ENCODE measurements at places on chromosomes 7 and 10.

- DNase-seq, result no peak
These were observed 31.4 kb downstream of the ZNF438 start for GRCh38 chr10:31000071-31000782.

- no peak for DNase-seq
These were observed 211.9 kb upstream of the GRM3 start for GRCh38 chr7:86431761-86432160.

- DNase-seq, result no peak
These were observed 163.7 kb downstream of the SEMA3D start for GRCh38 chr7:85023066-85023712.

DNA sequence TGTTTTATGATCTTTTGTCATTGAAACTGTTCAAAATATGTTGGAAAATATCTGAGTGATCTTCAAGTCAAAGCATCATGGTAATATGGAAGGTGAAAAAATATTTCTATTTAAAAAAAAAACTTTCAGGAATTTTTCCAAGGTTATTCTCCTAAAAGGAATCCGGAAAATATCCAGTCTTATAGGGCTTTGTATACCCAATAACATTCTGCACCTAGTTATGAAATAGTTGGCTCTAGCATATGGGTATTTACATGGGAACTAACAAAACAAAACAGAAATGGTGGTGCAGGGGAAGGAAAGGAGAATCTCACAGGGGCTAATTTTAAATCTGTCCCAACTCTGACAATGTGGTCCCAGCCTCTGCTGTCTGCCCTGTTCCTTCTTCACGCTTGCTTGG is 167.1 kb upstream of the RHEB start:
- DNase-seq, result no peak

GRCh38 chr10:5297466-5297865 is 67.3 kb upstream of the UCN3 start:
- DNase-seq, result no peak

DNA sequence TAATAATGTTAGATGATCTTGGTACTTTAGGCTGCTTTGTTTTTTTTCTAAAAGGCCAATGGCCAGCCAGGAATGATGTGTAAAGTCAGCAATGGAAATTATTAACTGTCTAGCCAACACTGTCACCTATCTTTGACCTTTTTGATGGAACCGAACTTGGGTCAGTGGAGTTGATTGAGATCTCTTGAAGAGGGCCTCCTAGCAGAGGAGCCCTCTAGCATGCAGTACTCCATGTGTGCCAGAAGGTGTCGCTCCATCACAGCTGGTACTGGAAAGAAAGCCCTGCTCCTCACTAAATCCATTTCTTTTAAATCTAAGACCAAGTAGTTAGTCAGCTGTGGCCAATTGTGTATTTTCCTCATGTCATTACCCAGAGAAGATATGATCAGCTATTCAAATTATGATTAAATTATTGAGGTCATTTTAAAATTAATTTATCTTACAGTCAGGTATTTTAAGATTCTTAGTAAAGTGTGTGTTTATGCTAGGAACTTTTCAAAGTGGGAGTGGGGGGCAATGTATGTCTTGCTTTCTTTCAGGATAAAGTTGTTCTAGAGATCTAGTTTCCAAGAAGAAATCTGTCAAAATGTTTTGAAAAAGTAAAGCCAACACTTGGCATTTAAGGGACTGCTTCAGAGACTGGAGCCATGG is 33.1 kb upstream of the CROT start:
- DNase-seq, result peak; percentile 35

GRCh38 chr10:45566415-45566814 is 106.2 kb downstream of the ZFAND4 start:
- no peak for DNase-seq

DNA sequence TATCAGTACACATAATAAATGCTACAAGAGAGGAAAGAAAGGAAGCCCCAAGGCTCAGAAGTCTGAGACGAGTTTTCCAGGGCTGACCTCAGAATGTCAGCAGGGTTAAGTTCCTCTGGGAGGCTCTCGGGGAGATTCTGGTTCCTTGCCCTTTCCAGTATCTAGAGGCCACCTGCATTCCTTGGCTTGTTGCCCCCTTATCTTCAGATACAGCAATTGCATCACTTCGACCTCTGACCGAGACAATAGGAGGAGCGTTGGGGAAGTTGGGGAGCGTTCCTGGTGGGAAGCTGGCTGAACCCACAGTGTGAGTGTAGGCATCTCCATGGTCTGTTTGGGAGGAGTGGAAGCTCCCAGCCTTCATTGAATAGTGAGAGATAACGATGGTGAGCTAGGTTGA is 72.0 kb upstream of the MTPN start:
- DNase-seq, result no peak

- no peak for DNase-seq
These were observed 8.9 kb upstream of the C7orf33 start for GRCh38 chr7:148581624-148582023.

- no peak for DNase-seq
These were observed 28.7 kb downstream of the PRSS2 start for GRCh38 chr7:142799437-142799835.

- no peak for DNase-seq
These were observed 18.9 kb downstream of the UPP1 start for GRCh38 chr7:48107926-48108472.

DNA sequence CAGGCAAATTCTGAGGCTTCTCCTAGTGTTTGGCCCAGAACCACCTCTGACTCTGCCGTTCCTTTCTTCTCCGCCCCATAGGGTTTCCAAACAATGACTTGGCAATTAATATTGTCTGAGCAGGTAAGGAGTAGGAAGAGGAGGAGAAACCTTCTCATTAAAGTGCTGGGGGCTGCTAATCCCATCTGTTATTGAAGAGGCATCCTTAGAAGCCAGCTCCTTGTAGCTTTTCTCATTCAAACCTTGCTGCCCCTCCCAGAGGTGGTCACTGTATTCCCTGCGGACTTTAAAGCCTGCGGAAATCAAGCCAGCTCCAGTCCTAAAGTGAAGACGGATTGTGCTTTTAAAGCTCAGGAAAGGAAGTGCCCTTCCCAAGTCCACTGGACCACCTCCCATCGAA is 1.4 kb upstream of the NKX1-2 start:
- no peak for DNase-seq

- no peak for DNase-seq
These were observed 8.2 kb downstream of the PPP1R3C start for GRCh38 chr10:91624633-91625032.

DNA sequence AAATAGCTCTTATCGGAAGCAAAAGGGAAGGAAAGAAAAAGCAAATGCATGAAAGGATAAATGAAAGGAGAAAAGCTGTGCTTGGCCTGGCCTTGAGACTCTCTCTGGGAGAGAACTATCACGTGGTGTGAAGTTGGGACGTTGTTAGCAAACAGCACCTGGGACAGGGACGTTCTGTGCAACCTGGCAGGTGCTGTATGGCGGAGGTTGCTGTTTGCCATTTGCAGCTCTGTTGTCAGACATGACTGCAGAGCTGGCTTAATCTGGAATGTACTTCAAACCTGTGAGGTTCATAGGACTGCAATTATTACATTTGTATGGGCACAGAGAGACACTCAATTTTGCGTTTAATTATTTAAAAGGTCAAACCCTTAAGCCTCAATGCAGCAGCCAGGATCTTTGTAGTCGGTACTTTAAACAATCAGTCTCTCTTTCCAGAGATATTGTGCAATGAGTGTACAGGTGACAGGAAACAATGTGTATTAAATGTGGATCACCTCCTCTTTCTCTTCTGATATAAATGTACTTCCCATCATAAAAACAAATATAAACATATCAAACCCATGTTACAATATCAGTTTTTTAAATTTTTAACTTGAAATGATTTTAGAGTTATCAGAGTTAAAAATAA is 800.5 kb upstream of the KCND2 start:
- no peak for DNase-seq

DNA sequence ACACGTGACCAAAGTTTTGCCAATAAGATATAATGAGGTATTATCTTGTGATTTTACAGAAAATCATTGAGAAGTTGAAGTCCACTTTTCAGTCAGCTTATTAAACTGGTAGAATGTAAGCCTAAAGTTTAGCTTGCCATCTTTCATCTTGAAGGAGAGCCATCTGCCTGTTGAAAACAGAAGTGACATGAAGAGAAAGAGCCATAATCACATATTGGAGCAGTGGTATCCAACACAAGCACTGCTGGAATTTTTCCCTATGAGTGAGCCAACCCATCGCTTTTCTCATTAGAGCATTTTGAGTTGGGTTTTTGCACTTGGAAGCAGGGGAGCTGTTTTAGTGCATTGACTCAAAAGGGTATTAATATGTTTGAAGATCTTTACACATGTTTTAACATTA is 117.6 kb upstream of the FERD3L start:
- no peak for DNase-seq

GRCh38 chr10:4652111-4653010 is 173.6 kb upstream of the AKR1E2 start:
- no peak for DNase-seq

DNA sequence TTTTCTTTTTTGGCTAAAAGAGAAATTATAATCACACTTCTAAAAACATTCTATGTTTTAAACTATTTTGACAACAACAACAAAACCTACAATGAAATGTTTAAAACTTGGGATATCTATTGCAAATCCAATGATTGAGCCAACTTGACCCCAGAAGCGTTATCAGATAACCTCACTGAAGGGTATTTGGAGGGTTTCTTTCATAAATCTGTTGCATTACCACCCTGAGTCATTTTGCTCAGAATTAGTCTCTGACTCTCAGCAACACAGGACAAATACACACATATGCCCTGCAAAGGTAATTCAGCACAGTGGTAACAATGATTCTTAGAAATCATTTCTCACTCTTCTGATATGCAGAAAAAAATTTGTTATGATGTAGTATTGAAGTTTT is 2.3 kb upstream of the COL1A2 start:
- no peak for DNase-seq

DNA sequence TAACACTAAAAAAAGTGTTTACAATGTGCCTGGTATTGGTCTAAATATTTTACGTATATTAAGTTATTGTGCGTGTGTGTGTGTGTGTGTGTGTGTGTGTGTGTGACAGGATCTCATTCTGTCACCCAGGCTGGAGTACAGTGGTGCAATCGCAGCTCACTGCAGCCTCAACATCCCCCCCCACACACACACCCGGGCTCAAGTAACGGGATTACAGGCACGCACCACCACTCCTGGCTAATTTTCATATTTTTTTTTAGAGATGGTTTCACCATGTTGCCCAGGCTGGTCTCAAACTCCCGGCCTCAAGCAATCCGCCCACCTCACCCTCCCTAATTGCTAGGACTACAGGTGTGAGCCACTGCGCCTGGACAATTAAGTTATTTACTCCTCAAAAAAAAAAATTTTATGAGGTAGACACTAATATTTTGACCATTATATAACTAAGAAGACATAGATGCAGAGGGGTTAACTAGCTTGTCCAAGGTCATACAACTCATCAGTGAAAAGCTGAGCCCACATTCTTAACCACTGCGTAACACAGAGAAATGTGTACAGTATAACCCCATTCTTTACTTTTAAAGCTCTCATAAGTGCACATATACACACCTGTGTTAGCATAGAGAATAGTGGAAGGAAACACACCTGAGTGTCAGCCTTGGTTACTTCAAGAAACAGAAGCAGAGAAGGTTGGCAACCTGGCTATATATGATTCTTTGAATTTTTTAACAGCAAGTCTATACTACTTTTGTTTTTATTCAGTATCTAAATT is 35.0 kb downstream of the DNAJC12 start:
- no peak for DNase-seq

DNA sequence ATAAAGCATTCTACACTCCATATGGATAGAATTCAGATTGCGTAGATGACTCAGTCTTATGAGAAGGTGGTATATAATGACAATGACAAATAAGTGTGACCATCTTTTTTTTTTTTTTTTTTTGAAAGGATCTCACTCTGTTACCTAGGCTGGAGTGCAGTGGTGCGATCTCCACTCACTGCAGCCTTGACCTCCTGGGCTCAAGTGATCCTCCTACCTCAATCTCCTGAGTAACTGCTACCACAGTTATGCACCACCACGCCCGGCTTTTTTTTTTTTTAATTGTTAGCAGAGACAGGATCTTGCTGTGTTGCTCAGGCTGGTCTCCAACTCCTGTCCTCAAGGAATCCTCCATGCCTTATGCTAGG is 43.2 kb upstream of the NRP1 start:
- DNase-seq, result no peak

- DNase-seq, result no peak
These were observed 362.8 kb downstream of the INHBA start for GRCh38 chr7:41339913-41340676.

GRCh38 chr10:6877336-6877721 is 297.3 kb upstream of the PRKCQ start:
- DNase-seq, result no peak

DNA sequence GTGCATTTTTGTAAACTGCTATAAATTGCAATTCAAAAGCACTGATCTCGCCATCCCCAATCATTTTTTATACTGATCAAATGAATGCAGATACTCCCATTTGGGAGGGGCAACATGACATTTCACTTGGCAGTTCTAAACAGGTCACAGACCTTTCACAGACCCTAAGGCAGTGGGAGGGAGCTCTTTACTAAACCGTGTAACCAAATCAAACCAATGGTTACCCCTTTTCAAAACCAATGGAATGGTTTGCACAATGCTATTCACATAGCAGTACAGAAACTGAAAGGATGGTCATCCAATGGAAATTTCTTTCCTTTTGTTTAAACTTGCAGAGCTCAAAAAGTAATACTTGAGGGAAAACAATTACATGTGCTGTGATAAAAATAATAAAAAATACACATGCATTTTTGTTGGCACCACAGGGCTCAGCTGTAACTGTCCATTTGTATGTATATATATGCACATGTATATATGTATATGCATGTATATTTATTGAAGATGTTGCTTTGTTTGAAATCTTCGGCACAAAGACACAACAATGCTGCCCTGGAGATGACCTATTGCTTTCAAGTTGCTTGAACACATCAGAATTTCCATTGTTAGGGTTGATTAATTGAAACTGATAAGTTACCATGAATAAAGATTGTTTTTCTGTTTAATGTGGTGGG is 14.0 kb downstream of the PTF1A start:
- DNase-seq, result no peak

- no peak for DNase-seq
These were observed 24.5 kb downstream of the IL15RA start for GRCh38 chr10:5952731-5953385.

- DNase-seq, result no peak
These were observed 1208.3 kb downstream of the GATA3 start for GRCh38 chr10:9262770-9263169.

DNA sequence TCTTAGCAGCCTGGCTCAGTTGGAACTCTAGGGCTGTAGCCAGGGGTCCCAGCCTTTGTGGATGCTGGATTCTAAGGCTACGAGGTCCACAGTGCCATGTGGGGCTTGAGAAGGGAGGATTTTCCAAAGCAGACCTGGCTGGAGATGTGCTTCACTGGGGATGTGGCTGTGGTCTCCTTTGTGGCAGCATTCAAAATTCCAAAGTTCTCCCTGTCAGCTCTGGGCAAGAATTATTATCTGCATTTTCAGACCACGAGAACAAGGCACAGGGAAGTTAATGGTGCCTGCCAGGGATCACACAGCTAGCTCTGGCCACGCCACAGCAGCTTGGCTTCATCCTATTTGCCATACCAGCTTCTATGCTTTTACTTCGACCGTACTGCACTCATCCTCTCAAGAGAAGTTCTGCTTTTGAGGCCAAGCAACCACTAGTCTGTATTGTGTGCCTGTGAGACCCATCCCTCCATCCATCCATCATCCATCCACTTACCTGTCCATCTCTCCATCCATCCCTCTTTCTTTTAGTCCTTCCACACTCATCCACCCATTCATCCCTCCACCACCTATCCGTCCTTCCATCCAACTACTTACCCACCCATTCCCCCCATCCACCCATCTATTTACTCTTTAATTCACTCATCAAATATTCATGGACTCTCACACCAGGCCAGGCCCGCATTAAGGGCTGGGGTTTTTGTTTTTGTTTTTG is 71.5 kb downstream of the ZMIZ1 start:
- DNase-seq, result no peak

- no peak for DNase-seq
These were observed 226.2 kb downstream of the PTPRN2 start for GRCh38 chr7:158361326-158361946.

Measured in stimulated activated CD8-positive, alpha-beta memory T cell treated with anti-CD3 and anti-CD28 coated beads, Interleukin-2, amount 100 ng/mL, for 1 hour (primary cell).